ENCODE measurements at places on chromosomes 12 and 14.

DNA sequence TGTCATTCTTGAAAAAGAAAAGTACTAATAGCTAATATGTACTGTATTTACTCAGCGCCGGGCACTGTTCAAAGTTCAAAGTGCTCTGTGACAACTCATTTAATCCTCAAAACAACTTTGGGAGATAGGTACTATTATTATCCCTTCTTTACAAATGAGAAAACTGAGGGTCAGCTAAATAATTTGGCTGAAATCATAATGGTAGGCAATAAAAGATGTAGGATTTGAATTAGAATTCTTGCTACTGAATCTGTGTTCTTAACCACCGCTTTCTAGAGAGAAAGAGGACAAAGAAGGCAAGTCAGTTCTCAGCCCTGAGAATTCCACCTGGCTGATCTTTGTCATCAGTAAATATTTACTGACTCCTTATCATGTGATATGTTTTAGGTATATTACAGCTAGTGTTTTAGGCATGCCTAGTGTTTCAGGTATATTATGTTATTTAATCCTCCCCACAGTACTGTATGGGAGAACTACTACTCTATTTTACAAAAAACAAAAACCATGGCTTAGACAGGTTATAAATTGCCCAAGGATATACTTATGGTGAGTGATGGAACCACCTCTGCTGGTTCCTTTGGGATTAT, 205.7 kb upstream of the GZMB start:
- no peak for DNase-seq

GRCh38 chr12:57459750-57460467, at the start of gene GLI1:
Gene GLI1, plus strand, starts transcription at chr12:57459785. Its CDS starts 3,907 bp downstream, at chr12:57463692.
- DNase-seq = no peak

- DNase-seq = no peak
Observed at GRCh38 chr14:33545696-33546095, 405.2 kb downstream of the EGLN3 start.

- DNase-seq = no peak
Observed at GRCh38 chr12:108066583-108067577, 62.2 kb upstream of the WSCD2 start.

- DNase-seq = no peak
Observed at GRCh38 chr12:111600205-111600642, 1.1 kb upstream of the ATXN2 start.

- DNase-seq = no peak
Observed at GRCh38 chr14:71594821-71595220, 337.4 kb upstream of the RGS6 start.

DNA sequence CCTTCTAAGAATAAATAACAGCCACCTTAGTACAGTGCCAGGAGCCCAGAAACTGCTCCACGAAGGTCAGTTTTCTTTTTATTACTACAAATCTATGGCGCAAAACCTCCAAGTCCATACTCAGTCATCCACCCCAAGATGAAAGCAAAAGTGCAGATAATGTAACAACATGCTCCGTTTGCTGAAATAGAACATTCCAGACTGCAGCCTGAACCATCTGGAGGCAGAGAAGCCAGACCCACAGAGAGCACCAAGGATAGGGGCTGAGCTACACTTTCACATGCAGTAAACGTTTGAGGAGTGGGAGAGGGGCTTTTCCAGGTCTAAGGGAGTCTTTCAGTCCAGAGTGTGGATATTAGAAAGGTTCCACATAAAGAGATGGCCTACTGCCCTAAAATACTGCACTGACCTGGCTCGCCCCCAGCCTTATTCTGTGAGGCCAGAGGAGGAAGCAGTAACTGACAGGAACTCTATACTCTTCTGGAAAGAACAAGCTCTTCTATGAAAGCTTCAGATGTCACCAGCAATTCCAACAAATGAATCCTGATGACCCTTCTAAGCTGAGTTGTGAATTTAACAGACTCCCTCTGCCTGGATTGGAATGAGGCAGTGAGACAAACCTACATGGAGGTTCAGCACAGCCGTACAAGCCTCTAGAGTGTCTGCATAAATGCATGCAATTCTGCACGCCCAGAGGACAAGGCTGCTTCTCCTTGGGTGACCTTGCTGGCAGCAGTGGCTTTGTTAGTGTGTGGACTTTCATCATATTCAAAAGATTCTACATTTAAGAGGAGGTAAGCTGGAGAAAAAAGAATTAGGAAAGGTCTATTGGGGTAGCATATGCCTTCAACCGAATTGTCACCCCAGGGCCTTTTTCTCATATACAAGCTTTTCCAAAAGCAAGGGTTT, 153.9 kb upstream of the EGLN3 start:
- no peak for DNase-seq

DNA sequence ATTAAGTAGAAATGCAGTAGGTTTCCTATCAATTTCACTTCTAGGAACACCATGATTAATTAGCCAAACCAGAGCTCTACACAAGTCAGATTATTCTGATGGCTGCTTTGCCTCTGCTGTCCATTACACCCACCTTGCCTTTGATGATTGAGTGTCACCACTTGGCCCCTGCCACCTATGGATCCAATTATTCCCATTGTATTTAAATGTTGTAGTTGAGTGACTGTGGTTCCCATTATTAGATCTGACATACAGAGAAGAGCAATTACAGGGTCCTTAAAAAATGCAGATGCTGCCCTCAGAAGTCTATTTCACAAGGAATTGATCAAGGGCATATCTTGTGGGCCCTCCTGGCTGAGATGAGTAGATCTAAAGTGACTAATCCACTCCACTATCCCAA, 39.5 kb upstream of the SLC38A4 start:
- DNase-seq = no peak

GRCh38 chr14:72633551-72633950, 260.4 kb downstream of the DPF3 start:
- DNase-seq = no peak

- no peak for DNase-seq
Observed at GRCh38 chr14:95536036-95536593, 1.3 kb downstream of the GLRX5 start.

GRCh38 chr14:58787592-58787991, 149.8 kb downstream of the DACT1 start:
- DNase-seq = no peak

DNA sequence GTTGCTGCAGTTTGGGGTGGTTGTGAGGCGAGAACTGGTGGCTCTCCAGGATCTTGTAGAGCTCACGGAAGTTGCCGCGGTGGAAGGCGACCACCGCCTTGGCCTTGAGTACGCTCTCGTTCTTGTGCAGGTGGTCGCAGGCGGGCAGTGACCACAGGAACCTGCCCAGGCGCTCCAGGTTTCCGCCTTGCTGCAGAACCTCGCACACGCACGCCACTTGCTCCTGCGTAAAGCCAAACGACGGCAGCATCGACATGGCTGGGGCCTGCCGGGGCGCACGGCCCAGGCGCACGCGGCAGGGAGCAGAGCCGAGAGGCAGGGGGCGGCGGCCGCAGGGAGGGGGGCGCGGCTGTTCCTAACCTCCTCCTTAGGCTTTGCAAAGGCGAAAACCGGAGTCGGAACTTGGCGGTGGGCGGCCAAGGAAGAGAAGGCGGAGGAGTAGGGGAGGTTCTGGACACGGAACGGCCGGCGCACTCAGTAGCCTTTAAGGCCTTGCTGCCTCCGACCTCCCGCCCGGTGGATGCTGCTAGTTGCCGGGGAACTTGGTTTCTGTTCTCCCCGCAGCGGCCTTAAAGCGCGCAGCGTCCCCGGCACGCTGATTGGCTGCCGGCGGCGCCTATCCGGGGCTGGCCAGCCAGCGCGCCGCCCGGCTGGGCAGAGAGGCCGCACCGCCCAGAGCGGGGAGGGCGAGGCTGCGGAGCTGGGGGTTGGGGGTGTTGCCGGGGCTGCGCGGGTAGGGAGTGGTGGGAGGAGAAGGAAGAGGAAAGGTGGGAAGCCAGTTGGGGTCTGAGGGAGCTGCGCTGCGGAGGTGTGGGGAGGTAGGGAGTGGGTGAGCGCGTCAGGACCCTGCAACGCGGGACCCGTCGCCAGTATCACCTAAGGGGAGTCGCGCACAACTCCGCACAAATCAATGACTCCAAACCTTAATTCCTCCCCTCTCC, at the start of gene SIX1:
SIX1 (minus strand) TSS at position 544 of the 941 bp plus-strand sequence; CDS start at position 256, 288 bp downstream.
- DNase-seq = no peak

DNA sequence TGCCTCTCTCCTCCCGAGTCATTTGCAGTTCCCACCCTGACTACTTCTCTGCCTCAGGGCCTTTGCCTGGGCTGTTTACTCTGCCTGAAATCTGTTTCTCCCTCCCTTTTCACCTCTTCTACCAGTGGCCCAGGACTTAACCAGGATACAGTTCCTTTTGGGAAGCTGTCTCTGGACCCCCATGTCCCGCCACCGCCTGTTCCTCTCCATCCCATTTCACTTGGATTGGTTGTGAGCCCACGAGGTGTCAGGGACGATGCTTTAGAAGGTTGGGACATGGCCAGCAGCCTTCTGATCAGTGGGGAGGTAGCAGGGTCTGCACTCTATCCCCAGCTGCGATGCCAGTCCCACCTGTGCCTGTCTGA, 51.8 kb downstream of the FAM222A start:
- no peak for DNase-seq

- no peak for DNase-seq
Observed at GRCh38 chr12:81953541-81953940, 194.4 kb upstream of the PPFIA2 start.

DNA sequence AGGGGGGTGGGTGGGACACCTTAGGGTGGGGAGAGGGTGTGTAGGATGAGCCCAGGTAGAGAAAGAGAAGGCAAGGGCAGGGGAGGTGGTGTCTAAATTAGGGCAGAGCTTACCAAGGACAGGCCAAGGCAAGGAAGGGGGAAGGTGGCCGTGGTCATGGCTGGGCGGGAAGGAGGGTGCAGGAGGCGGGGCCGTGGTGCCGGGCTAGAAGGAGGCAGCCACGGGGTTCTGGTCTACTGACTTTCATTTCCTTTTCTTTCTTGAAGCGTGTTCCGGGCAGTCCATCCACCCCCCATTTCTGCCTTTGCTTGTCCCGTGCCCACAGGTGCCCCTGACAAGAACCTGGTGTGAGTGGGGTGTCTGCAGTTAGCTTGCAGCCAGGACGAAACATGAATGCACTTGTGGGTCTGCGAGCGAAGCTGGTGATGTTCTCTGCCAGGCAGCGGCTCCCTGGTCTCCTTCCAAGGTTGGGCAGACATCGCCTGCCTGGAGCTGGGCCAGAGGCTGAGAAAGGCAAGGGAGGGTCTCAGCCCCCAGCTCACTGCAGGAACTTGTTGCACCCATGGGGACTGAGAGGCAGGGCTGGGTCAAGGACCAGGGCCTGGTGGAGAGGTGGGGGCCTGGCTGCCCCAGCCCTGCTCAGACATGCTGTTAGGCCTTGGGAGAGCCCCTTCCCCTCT, 58.2 kb downstream of the KIF26A start:
- no peak for DNase-seq

- DNase-seq = no peak
Observed at GRCh38 chr12:111624540-111624939, 25.4 kb upstream of the ATXN2 start.

DNA sequence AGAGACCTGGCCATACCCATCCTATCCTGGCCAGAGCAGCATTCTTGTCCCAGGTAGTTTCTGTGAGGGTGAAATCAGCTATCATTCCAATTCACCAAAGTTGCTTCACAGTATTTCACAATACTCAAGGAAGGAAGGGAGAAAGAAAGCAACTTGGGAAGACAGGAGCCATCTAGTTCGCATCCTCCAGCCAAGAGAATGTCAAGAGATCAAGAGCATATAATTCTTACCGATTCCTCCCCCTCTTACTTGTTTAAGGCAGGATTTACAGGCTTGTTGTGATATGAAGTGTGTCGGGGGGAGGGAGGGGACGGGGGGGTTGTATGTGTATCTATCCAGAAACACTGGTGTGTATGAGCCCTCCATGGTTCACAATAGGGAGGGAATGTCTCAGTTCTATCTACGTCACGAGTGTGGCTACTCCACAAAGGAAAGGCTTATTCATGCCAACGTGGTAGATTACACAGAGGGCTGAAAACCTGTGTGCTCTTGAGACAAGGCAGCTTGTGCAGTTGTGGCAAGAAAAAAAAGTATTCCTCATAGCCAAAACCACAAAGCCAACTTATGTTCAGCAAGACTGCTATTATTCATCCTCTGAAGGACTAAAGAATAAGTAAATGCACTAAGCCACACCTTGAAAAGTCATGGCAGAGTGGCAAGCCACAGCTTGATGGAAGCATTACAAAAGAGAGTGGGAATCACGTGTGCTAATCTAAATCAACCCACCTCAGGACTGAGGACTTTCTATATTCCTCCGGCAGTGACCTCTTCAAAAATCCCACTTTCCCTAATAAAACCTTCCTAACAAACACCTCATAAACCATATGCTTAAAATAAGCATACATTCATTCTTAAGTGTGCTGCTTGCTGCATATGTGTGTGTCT, 35.0 kb downstream of the CORO1C start:
- DNase-seq = no peak

- DNase-seq = no peak
Observed at GRCh38 chr12:15774819-15775218, 14.4 kb downstream of the EPS8 start.

DNA sequence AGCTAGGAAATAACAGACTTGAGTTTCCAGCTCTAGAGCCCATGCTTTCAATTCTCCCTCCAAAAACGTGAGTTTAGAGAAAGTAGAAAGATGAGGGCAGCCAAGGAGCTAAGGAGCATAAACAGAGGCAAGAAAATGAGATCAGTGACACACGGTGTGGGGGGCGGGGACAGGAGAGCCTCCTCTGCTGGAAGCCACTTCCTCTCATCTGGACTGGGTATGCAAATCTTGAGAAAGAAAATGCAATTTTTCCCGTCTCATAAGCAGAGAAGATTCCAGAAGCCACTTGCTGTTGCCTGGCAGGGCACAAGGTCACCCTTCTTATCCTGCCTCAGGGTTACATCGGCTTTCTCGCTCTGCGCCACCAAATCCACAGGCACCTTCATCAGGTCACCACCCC, 6.0 kb downstream of the OR10P1 start:
- no peak for DNase-seq

GRCh38 chr12:89663577-89664357, 44.9 kb downstream of the ATP2B1 start:
- no peak for DNase-seq

GRCh38 chr14:20627346-20628027, 14.0 kb downstream of the OR6S1 start:
- DNase-seq = no peak

DNA sequence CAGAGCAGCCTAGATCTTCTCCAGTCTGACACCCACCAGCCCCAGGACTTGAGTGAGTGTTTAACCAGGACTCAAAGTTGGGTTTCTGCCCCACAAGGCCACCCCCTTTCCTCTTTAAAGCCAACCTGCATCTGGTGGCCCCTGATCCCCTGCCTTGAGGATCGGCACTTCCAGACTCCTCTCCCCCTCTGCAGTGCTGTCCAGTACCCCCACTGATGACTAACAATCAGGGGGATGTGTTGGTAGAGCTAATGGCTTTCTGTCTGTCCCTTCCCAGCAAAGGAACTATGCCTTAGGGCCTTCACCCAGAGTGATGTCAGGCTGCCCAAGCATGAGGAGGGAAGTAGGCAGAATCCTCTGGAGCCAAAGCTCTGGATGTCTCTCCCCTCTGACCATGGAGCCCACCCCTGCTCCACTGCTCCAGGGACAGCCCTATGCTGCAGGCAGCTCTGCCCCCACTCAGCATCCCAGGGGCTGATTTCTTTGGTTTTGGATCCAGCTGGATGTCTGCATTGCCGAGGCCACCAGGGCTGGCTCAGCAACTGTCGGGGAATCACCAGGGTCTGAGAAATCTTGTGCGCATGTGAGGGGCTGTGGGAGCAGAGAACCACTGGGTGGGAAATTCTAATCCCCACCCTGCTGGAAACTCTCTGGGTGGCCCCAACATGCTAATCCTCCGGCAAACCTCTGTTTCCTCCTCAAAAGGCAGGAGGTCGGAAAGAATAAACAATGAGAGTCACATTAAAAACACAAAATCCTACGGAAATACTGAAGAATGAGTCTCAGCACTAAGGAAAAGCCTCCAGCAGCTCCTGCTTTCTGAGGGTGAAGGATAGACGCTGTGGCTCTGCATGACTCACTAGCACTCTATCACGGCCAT, 42.9 kb downstream of the DAD1 start:
- no peak for DNase-seq

Data from Panc1 (cell line).